Putamen (tissue), 1 donor: ENCODE measurements at places on chromosomes 4 and X.
A peak's percentile ranks its signal among the peaks of the same experiment; 100 is the strongest.

- DNase-seq, result peak; percentile 11
Observed at GRCh38 chr4:129282293-129282692, 186.3 kb downstream of the C4orf33 start.

GRCh38 chrX:5976332-5976731 is 252.3 kb downstream of the NLGN4X start:
- no peak for DNase-seq

DNA sequence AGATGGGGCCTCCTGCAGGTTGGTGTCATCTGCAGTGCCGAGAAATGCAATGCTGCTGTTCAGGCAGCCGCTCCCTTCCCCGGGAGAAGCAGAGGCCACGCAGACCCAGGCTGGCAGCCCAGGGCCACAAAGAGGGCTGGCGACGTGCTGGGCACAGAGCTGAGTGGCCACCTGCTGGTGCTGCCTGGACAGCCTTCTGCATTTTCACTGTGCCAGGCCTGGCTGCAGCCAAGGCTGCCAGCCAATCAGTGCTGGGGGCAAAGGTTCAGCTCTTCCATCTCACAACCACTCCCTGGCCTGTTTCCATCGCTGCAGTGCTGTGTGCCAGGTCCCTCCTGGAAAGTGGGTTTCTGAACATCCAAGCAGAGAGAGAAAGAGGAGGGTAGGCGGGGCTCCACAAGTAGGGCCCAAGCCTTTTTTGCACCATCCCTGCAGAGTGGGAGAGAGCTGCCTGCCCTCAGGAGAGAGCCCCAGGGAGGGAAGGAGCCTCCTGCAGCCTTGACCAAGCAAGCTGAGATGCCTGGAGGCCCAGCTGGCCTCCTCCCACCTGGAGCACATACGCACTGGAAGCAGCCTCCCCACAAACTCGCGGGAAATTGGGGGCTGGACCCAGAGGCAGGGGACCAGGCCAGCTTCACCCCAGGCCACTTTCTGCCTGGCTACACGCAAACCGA is 20.1 kb downstream of the ADRA2C start:
- peak; percentile 55 for DNase-seq

DNA sequence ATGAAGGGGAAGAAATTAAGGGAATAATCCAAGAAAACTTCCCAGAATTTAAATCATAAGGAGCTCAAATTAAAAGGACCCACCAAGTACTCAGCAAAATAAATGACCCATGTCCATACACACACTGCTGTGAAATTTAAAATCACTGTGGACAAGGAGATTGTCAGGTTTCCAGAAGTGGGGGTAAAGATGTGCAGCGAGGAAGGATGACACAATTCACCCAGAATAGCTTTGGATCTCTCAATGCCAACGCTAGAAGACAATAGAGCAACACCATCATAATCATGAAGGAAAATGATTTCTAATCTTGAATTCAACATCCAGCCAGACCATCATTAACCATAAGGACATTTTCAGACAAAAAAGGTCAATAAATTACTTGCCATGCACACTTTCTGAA is 65.7 kb downstream of the CASK start:
- no peak for DNase-seq

- peak; percentile 11 for DNase-seq
Observed at GRCh38 chr4:102439236-102439614, 61.9 kb upstream of the NFKB1 start.

GRCh38 chr4:52948057-52948423 is 85.9 kb downstream of the RASL11B start:
- DNase-seq, result no peak

DNA sequence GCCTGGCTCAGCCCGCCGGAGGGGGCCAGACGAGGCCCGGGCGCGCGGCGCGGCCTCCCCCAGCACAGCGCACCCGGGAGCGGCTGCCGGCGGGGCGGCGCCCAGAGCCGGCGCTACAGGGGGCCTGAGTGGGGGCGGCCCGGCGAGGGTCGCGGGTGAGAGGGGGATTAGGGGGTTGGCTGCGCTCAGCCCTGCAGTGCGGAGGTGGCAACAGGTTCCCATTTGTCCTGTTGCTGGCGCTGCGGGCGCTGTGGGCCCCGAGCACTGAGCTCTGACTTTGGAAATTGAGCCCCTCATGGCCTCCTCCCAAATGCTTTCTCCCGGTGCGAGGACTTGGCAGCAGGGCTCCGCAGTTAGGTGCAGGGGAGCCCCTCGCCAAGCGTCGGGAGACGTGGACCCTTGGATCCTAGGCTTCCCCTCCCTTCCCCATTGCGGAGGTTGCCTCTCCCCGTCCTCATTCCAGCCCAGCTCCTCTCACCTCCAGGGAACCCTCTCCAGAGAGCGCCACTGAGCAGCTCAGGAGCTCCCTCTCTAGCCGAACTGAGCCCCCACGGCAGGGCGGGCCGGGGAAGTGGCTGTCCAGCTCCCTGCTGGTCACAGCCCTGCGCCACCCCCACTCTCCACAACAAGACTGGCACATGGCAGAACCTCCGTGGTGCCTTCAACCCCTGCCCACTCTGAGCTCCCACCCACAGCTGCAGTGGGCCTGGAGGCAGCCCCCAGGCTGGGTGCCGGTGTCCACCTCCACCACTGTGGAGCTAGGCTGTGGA is 2.5 kb upstream of the DUSP9 start:
- DNase-seq, result no peak

DNA sequence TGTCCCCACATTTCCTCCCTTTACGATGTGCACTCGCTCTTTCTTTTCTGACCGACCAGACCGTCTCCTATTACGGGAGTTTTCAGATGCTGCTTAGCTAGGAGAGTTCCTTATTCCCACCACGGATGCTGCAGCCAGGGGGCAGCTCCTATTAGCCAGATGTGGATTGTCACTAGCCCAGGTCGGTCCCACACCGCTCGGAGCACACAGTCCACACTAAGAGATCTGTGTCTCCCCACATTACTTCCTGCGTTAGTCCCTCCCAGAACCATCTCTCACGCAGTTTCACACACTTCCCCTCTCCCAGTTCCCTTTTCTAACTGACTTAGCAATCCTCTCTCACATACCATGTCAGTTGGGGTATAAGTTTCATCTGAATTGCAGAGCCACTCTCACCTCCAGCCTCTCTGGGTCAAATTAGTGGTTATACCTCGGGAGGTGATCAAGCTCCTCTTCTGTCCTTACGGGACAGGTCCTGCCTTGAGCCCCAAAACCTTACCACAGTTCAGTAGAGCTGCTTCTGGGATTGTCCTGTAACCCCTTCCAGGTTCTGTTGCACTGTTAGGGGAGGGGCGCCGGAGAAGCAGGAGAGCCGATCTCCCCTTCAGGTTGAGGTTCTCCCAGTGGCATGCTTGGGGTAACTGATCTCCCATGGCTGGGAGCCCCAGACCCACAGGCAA is 28.2 kb downstream of the SULT1E1 start:
- DNase-seq, result peak; percentile 8

DNA sequence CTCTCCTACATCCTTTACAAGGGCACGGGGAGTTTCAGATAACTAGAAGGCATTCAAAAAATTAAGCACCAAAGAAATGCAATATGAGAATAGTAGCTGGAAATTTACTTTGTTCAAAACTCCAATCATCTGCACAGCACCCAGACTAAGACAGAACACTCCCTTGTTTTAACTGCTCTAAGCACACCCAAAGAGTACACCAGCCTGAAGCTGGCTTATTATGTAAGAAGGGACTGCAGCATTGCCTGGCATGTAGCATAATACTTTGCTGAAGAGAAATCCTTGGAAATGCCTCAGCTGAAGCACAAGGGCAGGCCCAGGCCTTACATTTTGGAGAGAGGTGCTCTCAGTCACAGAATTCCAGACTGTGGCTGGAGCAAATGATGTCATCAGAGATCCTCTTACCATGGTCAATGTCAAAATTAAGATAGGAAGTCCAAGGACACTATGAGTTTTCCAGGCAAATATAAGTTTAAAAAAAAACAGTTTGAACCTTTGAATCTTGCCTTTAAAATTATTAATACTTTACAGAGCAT is 14.8 kb downstream of the ARHGEF6 start:
- no peak for DNase-seq

DNA sequence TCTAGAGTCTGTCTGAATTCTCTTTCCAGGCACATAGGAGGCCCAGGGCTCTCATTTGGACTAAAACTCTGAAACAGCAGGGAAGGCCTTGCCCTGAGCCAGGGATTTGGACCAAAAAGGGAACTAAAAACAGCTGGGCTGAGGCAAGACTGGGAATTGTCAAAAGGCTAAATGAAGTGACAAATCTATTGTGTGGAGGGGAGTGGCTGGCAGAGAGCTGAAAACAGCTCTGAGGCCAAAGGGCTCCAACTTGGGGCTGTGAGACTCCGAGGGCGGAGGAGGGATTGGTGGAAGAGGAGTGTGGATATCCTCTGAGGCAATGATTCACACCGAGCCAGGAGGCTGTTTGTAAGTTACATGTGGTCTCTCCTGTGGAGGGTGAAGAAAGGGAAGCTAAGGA is 63.2 kb downstream of the PHEX start:
- DNase-seq, result no peak

GRCh38 chr4:88706574-88706973 is 8.9 kb upstream of the NAP1L5 start:
- peak; percentile 77 for DNase-seq

GRCh38 chr4:121654738-121655137 is 42.0 kb downstream of the ANXA5 start:
- DNase-seq, result no peak

GRCh38 chr4:41360214-41360920 is 103.6 kb downstream of the UCHL1 start:
- DNase-seq, result peak; percentile 89

GRCh38 chrX:106894392-106894909 is 8.7 kb downstream of the RIPPLY1 start:
- peak; percentile 42 for DNase-seq

GRCh38 chrX:103404231-103405008 is 28.1 kb downstream of the BEX3 start:
- DNase-seq, result no peak

DNA sequence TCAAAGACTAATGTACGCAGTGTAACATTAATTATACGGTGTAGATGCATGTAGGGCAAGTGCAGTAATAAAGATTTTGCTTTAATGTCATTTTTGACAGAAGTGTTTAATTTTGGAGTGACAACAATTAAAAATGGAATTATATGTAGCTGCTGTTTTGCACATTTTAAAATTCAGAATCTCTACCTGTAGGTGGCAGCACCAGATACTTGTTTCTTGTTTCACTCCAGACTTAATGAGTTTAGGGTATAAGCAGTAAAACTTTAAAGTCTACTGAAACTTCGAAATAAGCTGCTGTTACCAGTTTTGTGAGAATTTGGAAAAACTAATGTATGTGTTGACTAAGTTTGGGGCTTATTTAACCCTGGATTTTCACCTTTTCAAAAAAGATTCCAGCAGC is 144.9 kb downstream of the POLA1 start:
- no peak for DNase-seq

DNA sequence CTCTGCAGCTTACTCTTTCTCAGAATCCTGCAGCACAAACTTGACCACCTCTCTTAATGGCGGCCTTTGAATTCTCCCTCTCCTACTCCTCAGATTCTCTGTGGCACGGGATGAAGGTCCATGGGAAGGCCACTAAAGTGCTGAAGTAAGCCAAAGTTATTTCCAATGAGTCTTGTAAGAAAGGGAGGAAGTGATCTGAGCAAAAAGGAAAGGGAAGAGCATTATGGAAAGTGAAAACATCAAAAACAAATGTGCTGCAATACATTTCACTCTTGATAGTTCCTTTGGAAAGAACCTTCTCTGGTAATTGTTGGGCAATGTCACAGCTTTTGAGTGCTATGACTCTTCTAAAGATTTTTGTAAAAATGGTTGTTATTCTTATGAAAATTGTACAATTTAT is 54.3 kb upstream of the CAMK2D start:
- DNase-seq, result no peak

GRCh38 chr4:67291644-67292043 is 253.7 kb downstream of the CENPC start:
- no peak for DNase-seq

DNA sequence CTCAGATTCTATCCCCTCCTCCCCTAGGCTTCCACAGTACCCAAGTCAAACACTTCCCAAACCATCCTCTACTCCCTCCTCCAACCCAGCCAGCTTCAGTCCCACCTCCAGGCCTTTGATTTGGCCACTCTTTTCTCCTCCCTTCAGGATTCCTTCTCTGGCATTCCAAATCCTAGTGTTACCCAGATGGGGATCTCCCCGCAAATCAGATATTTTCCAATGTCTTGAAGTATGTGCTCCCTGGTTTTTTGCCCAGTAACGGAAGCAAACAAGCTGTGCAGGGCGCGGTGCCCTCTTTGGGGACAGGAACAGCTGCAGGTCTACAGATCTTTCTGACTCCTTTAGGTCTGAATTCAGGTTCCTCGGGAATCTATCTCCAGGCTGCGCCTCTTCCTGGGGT is 2.2 kb upstream of the SYN1 start:
- no peak for DNase-seq

GRCh38 chr4:35164063-35164462 is 1080.3 kb downstream of the ARAP2 start:
- no peak for DNase-seq

DNA sequence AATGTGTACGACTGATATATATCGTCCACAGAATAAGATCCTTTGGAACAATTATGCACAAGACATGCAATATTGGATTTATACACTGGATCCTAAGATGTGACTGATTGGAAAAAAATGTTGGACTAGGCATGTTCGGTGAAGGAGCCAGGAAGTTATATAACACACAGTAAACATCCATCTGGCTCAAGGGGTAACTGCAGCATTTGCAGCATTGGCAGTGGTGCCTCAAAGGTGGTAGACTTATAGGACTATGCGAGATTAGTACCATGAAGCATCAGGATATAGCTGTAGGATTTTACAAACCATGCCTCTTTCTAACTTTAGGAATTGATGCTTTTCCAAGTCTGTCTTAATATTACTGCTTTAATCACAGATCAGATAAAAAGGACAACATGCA is 34.3 kb downstream of the MSX1 start:
- no peak for DNase-seq

DNA sequence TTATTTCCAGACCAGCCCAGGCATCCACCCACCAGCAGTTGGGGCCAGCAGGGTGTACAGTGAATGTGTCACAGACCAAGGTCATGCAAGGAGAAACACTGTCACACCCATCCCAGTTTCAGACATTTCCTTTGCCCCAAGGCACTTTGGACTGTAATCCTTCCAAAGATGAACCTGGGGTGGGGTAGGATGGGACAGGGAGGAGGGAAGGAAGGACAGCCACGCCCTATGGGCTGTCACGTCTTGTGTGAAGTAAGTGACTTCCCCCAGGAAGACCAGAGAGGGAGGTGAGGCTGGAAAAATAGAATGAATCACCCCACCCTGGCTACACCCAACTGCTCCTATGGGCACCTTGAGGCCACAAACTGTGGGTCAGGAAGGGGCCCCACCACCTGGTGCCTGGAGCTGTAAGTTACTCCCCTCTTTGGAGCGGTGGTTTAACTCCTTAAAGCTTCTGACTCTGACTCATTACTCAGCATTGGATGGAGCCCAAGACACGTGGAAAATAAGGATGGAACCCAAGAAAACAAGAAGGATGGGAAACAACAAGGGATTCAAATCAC is 349.9 kb upstream of the KLF3 start:
- no peak for DNase-seq

GRCh38 chr4:172826861-172827260 is 341.8 kb upstream of the GALNT7 start:
- DNase-seq, result no peak

- no peak for DNase-seq
Observed at GRCh38 chr4:83618431-83618830, 82.5 kb downstream of the GPAT3 start.

GRCh38 chrX:115311601-115312001 is 22.1 kb downstream of the LUZP4 start:
- no peak for DNase-seq
